Activated CD4-positive, alpha-beta T cell treated with anti-CD3 and anti-CD28 coated beads, Interleukin-2, amount 50 U/mL, for 1 hour (primary cell): ENCODE measurements at places on chromosomes 5 and 9.

DNA sequence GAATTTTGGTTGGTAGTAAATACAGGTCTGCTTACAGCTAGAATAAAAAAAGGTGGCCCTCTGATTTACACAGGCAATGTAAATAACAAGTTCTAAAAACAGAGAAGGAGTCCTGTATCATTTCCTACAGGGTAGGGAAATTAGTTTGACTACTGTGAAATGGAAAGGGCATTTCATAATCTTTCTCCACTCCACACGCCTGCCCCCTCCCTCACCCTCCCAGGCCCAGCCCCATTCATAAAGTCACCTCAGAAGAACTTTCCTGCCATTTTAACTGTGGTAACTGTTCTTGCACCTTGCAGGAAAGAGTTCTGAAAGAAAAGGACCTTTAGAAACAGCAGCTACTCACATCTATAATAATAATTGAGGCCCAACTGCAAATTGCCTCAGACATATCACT, 69.7 kb downstream of the MEF2C start:
- no peak for DNase-seq

DNA sequence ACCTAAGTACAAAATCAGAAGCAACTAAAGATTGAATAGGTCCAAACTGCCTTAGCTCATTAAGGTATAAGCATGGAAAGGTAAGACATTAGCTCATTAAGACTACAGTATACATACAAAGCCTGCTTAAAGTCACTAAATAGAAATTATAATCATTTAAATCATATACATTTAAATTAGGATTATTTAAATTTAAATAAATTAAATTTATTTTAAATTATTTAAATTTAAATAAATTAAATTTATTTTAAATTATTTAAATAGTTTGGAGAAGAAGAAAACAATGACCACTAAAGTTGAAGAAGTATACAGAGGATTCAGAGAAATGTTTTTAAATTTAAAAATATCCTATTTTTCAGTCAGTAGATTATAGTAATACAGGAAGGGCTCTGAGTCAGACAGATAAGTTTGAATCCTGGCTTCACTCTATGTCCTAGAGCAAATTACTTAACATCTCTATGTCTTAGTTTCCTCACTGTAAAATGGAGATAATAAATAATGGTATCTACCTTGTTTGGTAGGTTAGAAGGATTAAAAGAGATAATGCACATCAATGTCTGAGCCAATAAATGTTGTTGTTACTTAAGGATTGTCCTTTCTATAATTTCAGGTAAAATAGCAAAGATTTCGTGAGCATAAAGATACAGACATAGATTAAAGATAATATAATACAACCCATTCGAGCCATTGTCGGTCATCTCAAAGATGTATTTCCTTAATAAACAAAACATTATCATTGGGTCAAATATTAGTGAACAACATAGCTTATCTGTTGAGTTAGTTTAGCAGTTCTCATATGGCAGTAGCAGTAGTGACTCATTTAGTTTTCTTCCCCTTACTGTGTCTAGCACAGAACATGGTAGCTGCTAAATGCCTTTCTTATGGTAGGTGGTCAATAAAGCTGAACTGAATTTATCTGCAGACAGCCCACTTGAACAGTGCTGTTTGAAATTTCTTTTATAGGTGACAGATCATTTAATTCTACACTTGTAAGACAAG, 100.6 kb downstream of the KIAA0825 start:
- no peak for DNase-seq

- DNase-seq: no peak
Observed at GRCh38 chr9:72539824-72540347, 18.5 kb downstream of the TMC1 start.

DNA sequence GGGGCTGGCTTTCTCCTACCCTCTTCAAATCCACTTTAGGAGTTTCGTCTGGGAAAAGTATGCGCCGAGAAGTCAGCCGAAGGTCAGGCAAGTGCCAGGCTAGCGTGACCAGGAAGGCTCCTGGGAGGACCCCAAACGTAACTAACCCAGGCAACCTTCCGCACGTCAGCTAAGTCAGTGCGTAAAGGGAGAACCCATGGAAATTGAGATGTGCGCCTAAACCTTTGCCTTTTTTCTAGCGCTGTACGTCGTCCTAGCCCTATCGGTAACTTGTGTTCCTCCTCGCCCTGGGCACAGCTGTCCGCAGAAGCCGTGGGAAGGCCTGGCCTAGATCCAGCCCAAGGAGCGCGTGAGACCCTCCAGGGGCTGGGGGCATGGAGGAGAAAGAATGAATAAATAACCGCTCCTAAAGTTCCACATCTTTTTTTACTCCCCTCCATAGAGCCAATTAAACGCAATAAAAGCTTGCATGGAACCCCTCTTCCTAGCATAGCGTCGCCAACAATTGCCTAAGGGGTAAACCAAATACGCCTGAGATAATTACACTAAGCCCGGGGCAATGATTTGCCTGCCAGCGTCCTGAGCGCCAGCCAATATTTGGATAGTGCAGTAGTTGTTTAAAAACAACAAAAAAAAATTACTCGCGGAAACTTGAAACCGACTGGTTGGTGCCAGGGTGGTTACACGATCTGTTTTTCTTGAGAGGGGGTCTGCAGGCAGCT, 4.0 kb upstream of the FOXB2 start:
- no peak for DNase-seq

GRCh38 chr9:29826421-29826820, 2253.1 kb upstream of the C9orf72 start:
- DNase-seq: no peak

DNA sequence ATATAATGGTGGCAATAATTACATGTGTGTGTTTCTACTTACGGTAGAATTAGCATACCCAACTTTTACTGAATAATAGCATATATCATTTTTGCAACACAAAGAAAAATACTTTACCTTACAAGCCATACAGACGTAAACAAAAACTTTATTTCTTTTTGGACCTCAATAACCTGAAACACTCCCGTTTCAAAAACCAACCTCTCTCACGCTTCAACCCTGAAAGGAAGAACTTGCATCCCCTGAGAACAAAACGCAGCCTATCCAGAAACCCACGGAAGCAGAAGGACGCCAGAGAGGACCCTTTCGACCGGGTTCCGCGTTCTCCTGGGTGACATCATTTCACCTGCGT, at the start of gene RNF38:
Gene RNF38 (minus strand): TSS at position 290 of the 352 bp plus-strand sequence. CDS start 161 bp downstream, at position 129.
- DNase-seq: peak; percentile 62

DNA sequence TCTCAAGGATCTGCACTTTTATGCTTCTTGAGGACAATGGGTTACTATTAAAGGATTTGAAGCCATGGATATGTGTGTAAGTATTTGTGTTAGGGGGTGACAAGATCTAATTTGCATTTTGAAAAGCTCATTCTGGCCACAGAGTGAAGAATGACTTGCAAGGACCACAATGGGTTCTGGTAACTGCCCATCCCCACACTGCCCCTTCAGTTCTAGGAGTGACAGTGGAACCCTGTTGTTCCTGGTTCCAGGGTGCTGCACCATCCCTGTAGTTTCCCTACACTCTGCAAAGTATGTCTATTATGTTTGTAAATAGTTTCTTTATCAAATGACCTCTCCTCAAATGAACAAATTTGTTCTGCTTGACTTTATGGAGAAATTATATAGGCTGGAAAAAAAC, 9.7 kb upstream of the SPRY4 start:
- no peak for DNase-seq

DNA sequence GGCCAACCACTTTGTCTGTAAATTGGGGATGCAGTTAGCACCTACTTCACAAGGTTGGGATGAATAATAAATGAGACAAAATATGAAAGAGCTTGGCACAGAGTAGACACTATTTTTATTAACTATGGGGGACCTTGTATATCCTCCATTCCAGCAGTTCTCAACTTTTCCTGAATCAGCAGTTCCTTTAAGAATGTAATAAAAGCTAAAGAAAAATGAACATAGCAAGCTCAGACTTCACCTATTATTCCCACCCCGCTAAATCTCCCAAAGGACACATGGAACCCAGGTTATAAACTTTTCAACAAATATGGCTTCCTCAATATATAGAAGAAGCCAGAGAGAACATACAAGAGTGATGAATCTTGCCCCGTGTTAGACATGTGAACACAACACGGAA, 32.0 kb upstream of the TTC1 start:
- DNase-seq: no peak

GRCh38 chr5:162299793-162300192, 232.2 kb downstream of the GABRG2 start:
- DNase-seq: no peak

DNA sequence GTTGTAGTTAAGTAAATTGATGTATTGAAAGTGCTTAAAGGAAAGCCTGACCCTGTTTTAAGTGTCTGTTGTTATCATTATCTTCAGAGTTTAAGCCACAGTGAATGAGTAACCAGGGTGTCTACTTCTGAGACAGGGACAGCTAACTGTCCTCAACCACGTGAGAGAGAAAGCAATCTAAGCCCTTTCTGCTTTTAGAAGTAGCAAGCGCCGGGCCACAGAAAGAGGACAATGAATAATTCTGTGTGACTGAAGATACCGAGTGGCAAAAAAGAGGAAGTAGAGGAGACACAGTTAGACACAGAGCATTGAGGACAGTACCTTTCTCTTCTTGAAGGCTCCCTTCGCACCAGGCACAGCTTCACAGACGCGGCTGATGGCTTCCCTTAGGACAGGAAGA, 86.3 kb downstream of the S1PR3 start:
- DNase-seq: no peak

GRCh38 chr5:4831325-4831724, 308.8 kb upstream of the ADAMTS16 start:
- no peak for DNase-seq

DNA sequence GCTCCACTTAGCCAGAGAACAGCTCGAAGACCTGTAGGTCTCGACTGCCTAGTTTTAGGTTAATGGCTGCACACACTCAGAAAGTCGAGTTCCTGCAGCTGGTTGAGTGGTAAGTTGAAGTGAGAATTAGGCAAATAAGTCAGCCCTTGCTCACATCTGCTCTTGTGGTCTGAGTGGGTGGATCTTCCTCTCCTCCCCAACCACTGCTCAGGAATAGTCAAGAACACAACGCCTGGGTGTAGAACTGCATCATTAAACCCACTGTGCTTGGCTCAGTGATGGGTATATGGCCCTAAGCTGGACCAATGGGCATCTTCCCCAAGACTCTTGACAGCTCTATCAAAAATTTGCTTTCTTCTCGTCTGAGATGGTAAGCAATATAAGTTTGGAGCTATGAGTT, 20.9 kb upstream of the ADAM19 start:
- DNase-seq: no peak

GRCh38 chr5:371811-372555, 50.5 kb downstream of the AHRR start:
- no peak for DNase-seq

DNA sequence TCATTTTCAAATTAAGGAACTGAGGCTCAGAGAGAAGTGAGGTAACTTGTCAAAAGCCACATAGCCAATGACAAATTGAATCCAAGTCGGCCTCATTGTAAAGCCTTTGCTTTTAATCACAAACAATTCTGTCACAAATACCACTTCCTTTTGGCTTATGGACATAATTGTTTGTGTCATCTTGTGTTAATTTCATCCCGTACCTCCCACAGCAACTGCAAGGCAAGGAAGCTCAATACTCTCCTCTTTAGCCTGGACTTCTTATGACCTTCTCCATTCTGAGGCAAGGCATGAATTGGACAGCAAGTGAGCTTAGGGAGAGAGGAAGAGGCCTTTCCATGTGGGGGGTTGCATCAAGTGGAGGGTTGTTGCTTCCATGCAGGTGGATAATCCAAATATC, 62.2 kb upstream of the SLC2A8 start:
- no peak for DNase-seq
